ENCODE measurements at places on chromosomes 6 and 20.
A peak's percentile ranks its signal among the peaks of the same experiment; 100 is the strongest.

DNA sequence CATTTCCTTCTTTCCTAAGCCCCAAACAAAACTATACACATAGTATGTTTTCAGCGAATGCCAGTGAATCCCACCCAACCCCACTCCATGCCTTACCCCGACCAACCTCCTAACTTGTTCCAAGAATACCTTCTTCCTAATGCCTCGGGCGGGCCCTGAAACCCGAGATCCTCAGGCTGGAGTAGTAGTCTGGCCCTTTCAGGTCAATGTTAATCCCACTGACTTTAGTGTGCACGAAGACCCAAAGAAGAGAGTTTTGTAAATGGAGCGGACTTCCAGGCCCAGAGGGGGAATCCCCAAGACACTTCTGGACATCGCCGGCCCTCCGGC lies 394 bp downstream of the YIPF3 start:
- no peak for DNase-seq

DNA sequence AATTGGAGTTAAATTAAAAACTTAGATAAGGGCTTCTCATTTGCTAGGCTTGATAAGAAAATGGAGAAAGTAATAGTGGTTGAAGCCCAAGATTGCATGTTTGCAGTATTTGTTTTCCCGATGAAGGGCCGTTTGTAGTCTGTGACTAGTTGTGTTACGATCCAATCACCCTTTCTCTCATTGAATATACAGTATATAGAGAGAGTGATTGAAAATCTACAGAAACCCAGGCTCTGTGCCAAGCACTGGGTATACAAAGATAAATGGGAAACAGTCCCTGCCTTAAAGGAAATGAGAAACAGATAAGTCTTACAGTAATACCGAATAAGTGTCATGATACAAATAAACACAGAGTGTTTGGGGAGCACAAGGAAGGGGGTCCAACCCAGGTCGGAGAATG lies 55.2 kb upstream of the CDKAL1 start:
- no peak for DNase-seq

DNA sequence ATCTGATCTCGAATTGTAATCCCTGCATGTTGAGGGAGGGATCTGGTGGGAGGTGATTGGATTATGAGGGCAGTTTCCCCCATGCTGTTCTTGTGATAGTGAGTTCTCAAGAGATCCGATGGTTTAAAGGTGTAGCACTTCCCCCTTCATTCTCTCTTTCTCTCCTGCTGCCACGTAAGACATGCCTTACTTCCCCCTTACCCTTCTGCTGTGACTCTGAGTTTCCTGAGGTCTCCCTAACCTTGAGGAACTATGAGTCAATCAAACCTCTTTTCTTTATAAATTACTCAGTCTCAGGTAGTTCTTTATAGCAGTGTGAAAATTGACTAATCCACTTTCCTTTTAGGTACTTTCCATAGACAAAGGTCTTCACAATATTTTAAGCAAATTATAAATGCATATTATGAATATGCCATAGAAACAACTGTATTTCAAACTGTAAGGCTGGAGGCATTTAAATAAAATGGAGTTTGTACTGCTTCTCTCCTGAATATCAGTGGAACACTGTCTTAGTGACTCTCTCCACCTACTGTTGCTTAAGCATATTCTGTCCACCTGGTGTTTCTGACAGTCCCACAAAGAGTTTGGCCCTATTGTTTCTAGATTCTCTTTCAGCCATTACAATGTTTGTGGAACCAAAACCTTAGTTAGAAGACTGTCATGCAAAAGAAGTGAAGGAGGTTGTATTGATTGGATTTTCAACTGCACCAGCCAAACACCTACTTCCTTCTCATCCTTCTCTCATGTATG lies 24.3 kb upstream of the IL17A start:
- DNase-seq = no peak

GRCh38 chr20:29876911-29877285 lies 1380.6 kb upstream of the DEFB115 start:
- no peak for DNase-seq

GRCh38 chr6:91483415-91484105 lies 896.7 kb upstream of the MAP3K7 start:
- no peak for DNase-seq

GRCh38 chr20:38692436-38693411 lies 31.6 kb upstream of the SLC32A1 start:
- DNase-seq = no peak

DNA sequence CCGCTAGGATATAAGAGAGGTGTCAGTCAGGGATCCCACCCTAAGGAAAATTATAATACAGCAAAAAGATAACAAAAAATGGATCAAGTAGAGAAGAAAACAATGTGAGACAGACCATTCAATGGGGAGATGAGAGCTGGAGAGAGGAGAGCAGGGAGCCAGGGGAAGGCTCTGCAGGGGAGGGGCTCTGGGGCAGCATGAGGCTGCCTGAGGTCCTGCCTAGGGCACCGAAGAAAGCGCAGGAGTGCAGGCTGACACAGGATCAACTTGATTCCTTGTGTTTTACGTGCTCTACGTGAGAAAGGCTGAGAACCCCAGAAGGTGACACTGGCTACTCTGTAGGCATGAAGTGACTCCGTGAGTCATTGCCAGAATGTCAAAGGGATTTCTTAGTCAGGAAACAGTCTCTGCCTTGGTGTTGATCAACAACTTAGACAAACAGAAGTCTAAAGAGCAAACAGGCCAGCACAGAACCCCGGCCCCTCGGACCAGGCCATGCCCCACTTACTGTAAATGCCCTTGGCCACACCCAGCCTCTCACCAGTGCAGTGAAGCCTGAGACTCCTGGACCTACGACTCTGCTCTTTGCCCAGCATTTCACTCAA lies 290.1 kb upstream of the PRDM1 start:
- no peak for DNase-seq

- no peak for DNase-seq
Observed at GRCh38 chr6:156691018-156691417, 86.2 kb upstream of the ARID1B start.

DNA sequence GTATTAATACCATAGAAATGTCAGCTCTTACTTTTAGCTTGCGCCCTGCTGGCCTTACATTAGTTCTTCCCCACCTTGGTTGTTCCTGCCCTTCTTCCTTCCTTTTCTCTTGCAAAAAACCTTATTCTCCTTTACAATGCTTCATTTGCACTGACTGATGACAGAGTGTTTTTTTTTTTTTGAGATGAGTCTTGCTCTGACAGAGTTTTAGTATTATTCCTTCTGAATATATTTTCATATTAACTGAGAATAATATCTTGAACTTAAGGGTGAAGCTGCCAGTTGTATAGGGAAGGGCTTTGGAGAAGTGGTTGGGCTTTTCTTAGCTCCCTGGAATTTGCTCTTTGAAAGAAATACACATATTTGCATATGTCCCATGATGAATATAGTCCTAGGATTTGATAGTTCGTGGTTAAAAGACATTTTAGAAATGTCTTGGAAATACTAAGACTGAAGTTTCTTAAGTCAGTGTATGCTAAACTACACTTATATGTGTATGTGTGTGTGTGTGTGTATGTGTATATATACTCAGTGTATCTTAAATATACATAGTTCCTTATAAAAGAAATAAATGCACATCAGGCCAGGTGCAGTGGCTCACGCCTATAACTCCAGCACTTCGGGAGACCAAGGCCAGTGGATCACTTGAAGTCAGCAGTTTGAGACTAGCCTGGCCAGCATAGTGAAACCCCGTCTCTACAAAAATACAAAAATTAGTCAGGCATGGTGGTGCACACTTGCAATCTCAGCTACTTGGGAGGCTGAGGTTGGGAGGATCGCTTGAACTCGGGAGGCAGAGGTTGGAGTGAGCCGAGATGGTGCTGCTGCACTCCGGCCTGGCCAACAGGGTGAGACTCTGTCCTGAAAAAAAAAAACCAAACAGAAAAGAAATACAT lies 216.1 kb upstream of the MYLIP start:
- DNase-seq = no peak

DNA sequence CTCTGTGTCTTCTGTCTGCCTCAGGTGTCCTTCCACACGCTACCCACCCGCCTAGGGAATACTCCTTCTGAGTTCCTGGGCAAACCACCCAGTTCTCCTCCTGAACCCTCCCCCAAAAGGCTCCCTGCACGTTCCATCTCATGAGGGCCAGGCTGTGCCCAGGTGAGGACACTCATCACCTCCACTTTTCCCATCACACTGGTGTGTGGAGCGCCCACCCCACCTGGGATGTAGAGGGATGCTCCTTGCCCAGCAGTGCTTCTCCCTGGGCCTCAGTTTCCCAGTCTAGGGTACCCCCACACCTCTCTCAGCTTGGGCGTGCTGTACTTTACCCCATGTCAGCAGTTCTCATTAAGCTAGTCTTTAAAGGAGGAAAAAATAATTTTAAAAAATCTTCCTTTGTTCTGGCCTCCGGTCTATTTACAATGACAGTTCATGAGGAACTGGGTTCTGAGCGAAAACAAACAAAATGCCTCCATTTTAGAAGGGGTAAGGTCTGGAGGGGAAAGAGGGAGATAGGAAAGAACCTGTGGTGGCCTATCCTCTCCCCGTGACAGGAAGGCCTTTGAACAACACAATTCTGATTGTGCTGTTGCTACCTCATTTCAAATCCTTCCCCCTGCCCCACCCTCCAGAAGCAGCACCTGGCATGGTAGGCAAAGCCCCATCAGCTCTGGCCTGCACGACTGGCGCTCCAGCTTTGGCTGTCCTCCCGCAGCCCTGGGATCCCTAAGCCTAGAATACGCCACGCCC lies 1.7 kb upstream of the C20orf203 start:
- no peak for DNase-seq

DNA sequence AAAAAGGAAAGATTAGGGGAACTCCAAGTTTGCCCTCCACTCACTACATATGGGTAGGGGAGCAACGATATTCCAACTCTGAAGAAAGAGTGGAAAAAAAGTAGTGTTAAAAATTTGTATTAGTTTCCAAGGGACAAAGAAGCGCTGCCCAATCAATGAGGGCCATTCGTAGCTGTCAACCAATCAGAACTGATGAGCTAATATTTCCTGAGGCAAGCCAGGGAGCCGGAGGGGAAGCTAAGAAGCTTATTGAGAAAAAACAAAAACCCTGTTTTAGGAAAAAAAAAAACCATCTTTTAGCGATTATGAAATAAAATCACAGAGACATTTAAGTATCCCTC lies 59.5 kb downstream of the TRIM38 start:
- no peak for DNase-seq

DNA sequence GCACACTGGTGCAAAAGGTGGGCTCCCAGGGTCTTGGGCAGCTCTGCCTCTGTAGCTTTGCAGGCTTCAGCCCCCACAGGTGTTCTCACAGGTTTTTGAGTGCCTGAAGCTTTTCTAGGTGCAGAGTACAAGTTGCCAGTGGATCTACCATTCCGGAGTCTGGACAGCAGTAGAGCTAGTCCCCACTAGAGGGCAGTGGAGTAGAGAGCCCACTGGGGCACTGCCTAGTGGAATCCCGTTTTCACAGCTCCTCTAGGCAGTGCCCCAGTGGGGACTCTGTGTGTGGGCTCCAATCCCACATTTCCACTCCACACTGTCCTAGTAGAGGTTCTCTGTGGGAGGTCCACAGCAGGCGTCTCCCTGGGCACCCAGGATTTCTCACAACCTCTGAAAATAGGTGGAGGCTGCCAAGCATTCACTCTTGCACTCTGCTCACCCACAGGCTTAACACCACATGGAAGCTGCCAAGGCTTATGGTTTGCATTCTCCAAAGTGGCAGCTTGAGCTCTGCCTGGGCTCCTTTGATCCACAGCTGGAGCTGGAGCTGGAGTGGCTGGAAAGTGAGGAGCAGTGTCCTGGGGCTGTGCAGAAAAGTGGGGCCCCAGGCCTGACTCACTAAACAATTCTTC lies 86.3 kb upstream of the PROKR2 start:
- no peak for DNase-seq

- DNase-seq = no peak
Observed at GRCh38 chr6:69980624-69981023, 114.3 kb downstream of the COL19A1 start.

DNA sequence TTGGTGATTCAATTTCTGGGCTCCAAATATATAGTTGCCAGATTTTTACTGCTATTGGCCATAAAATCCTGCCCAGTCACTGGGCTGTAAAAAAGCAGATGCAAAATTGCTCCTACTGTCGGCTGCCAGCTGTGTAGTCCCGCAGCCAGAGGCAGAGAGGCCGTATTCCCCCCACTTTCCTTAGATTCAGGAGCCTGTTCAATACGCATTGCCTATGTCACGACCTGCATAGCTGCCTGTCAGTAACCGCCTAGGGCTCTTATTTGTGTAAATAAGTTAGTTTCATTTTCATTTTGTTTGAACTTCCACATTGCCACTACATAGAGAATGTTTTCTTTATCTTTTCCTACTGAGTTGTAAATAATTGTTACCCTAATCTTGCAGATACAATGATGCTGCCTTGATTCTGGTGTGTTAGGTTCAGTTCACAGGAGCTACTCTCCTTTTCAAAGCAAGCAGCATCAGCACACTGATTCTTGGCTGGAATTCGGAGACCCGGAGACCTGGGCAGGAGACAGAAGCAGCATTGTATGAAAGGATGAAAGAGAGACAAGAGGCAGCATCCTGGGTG lies 46.0 kb upstream of the UST start:
- no peak for DNase-seq

- DNase-seq = peak; percentile 34
Observed at GRCh38 chr6:106117579-106117978, 31.4 kb downstream of the PRDM1 start.

GRCh38 chr6:130780122-130780521 lies 47.1 kb upstream of the SMLR1 start:
- DNase-seq = no peak

- no peak for DNase-seq
Observed at GRCh38 chr6:158627940-158628211, 16.7 kb downstream of the DYNLT1 start.

GRCh38 chr20:19966840-19967239 lies 50.3 kb upstream of the NAA20 start:
- DNase-seq = no peak

GRCh38 chr20:18032977-18033892 lies 24.5 kb downstream of the OVOL2 start:
- no peak for DNase-seq

GRCh38 chr6:39196673-39197091 lies 32.6 kb downstream of the KCNK5 start:
- no peak for DNase-seq

- DNase-seq = no peak
Observed at GRCh38 chr6:15343490-15344191, 97.8 kb downstream of the JARID2 start.

- no peak for DNase-seq
Observed at GRCh38 chr20:16501301-16501700, 71.9 kb downstream of the KIF16B start.

DNA sequence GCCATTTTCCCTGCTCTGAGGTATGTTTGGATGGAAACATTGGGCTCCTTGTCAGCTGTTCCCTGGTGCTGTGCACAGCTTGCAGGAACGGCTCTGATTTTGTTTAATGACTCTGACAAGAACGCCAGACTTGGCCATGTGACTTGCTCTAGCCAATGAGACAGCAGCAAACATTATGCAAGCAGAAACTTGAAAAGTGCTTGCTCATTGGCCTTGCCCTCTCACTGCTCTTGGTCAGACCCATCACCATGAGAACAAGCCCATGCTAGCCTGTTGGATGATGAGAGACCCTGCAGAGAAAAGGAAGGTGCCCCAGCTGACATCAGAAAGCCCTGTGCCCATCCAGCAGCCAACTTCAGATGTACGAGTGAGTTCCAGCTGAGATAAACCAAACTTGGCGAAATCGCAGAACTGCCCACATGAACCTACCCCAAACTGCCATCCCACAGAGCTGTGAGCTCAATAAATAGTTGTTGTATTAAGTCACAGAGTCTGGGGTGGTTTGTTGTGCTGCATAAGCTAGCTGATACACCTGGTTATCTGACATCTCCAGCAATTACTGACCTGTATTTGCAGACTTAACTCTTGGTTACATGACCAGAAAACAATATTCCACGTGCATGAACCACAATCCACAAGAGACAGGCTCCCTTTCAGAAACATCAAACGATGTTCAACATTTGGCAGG lies 96.9 kb downstream of the JPH2 start:
- DNase-seq = no peak
